Hematopoietic multipotent progenitor cell treated with erythropoietin and hydrocortisone succinate and interleukin-3 and kit ligand, for 8 days (in vitro differentiated cells): ENCODE measurements at places on chromosomes 6 and 20.

DNA sequence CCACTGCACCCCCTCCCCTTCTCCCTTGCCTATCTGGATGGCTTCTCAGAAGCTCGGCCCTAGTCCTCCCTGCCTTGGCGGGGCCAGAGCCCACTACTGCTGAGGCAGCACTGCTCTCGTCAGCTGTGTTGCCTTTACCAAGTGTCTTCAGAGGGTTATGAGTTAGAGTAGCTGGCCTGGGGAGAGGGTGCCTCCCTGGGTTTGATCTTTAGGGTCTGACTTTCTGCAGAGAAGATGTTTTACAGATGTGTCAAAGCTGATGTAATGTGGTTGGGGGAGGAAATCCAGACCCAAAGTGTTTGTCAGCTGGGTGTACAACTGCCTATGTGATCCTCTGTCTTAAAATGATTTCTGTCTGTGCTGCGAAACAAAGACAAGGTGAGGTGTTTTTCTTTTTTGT is 30.4 kb upstream of the PI16 start:
- DNase-seq: no peak

DNA sequence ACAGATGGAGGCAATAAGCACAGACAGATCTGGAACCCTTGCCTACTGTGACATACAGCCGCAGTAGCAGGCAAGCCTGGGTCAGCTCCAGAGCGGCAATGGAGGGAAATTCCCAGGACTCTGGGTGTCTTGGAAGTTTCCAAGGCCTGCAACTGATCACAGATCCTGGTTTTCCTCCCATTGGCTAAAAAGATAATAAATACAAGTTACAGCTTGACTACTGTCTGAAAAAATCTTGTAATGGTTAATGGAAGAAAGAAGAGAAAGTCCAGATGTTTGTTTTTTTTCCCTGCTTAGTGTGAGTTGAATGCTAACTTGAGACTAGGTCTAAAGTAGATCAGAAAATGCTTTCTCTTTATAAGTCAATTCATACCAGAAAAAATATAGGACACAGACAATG is 307.6 kb downstream of the ALDH8A1 start:
- no peak for DNase-seq

DNA sequence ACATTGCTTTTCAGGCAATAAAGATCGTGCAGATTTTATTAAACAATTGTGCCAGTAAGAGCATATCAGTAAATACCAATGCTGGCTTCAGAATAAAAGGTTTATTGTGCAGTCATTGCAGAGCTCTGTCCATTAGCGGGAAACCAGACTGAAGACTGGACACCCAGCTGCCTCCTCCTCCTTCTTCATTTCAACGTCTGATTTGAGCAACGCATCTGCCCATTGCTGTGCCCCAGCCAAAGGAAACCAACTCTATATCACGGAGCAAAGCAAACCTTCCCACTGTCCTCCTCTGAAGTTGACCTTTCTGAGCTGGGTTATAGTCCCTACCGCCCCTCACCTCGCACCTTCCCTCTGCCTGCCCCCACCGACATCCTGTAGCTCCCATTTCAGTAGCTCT is 80.8 kb downstream of the SLC22A23 start:
- no peak for DNase-seq

DNA sequence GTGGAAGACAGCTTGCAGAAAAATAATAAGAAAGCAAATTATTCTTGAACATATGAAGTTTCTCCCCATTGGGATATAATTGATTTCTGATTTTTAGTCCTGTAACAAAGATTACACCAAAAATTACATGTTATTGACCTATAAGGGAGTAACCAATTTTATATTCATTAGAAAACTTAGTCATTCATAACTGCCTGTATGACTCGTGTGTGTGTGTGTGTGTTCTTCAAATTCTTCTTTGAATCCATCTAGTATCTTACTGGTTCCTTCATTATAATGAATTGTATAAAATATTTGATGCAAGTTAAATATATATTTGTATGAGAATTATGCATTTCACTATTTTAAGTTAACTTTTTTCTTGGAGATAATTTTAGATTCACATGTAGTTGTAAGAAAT is 310.4 kb downstream of the HAO1 start:
- DNase-seq: no peak

GRCh38 chr6:75748743-75749538 is at the start of gene MYO6:
MYO6 (plus strand) TSS chr6:75749239; CDS start chr6:75817548, 68,309 bp downstream.
- peak; percentile 20 for DNase-seq

DNA sequence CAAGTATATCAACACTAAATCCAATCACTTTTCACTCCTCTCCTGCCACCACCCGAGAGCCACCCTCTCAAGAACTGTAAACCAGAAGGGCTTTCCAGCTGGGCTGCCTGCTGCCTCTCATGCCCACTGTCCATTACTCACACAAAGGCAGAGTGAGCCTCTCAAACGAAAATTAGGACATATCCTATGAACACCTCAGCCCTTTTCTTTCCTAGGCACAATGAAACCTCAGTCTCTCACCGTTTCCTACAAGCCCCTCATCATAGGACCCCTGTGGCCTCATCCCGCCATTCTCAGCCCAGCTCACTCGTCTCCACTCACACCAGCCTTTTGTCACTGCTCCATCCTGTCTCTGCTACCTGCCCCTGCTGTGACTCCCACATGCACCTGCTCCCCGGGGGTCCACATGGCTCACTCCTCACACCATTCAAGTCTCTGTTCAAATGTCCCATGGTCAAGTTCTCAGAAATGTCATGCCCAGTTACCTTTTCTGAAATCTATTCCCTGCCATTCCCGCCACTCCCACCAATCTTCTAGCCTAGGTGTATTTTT is 7.4 kb downstream of the HLA-F start:
- DNase-seq: no peak

- no peak for DNase-seq
Observed at GRCh38 chr6:132499757-132500156, 13.2 kb downstream of the STX7 start.

DNA sequence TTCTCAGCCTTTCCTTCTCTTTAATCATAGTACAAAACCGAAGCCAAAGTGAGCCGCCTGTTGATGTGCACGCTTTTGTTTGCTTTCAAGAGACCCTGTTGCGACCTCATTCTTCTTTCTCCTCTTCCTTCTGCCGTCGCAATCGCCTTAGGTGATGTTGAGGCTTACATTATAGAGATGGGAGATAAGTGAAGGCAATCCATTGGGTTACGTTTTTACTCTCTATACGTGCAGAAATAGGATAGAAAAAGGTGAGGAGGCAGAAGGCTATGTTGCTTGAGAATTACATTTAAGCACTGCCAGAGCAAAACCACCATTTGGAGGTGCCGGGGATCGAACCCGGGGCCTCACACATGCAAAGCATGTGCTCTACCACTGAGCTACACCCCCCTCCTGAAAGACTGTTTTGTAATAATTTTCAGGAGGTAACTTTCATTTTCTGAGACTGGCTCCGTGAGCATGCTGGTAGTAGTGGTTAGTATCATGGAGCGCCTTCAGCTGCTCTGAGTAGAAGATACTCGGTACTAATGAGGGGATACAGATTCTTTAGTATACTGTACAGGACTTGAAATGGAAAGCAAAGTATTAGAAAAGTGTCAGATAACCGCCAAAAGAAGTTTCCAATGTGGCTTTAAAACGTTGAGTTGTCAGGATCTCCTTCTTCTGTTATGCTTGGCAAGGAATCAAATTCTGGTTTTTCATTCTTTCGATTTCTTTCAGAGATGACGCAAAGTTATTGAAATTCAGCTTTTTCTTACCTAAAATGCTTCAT is 165.6 kb downstream of the TRIM27 start:
- no peak for DNase-seq

DNA sequence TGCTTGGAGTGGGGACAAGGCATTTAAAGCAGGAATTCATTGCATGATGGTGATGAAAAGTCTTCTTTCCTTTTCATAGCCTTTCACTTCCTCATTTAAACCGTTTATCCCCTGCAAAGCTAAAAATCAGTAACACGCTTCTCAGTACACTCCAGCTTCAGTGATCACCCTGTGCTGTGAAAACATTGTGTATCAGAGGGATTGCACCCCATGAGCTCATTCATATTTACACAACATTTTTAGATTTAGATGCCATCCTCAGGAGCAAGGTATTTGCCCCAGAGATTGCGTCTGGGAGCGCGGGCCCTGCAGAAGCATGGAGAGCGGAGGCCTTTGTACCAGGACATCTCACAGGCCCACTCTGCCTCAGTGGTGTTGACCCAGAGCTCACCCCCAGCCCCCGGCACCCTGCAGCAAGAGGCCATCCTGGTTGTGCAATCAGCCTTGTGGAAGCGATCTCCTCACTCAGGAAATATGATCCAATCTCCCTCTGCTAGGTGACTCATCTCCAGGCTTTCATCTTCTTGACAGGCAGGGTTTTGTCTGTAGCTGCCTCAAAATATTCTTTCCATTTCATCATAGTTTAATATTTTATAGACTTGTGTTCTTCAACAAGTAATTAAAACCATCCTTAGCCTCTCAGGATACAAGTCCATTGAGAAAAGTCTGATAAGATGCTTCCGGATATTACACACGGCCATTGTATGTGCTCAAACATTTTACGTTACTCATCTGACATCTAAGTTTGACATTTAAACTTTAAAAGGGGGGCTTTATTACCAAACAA is 38.9 kb upstream of the THBS2 start:
- no peak for DNase-seq

- no peak for DNase-seq
Observed at GRCh38 chr20:7207186-7207798, 439.8 kb downstream of the BMP2 start.

DNA sequence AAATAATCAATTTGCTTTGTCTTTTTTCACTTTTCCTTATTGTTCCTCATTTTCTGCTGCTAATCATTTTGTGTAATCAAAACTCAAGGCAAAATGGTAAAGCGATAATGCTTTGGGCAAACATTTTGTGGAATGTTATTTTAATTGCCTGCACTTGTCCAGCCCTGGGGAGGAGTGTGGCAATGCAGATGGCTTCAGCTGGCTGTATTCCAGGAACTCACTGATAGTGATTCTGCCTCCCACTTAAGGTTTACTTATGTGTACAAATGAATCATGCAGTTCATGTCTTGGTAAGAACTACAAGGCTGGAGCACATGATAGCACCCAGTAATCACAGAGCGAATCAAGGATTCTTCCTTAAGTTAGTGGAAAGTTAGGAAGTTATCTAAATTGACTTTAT is 107.8 kb downstream of the COL19A1 start:
- peak; percentile 4 for DNase-seq

- no peak for DNase-seq
Observed at GRCh38 chr20:59784791-59785668, 148.4 kb downstream of the SYCP2 start.

GRCh38 chr6:128389820-128390534 is 130.4 kb downstream of the PTPRK start:
- no peak for DNase-seq

- no peak for DNase-seq
Observed at GRCh38 chr20:51623255-51623654, 80.7 kb upstream of the NFATC2 start.

GRCh38 chr6:35552285-35552917 is 39.7 kb upstream of the TULP1 start:
- peak; percentile 66 for DNase-seq

GRCh38 chr6:106359959-106360409 is 533 bp upstream of the CRYBG1 start:
- no peak for DNase-seq
